ENCODE measurements at places on chromosomes 12 and 14. TPM values are rescaled to one million over a fixed set of nuclear protein-coding genes. Genes with fewer than 3 reads are reported as not detected.

DNA sequence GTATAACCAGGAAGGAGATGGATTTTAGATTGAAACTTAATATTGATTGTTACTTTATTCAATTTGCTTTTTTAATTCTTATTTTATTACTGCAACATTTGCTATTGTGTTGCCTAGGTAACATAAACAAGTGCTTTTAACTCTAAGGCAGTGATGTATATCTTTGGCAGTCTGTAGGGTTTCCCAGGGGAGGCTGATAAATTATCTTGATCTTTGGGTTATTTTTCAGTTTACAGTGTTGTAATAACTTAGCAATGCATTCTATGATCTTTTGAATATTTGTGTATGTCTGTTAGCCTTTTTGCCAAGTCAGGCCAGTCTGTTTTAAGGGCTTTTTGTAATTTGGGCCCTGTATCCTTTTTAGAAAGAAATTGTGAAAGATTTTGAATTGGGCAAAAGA, 7.8 kb upstream of the DTD2 start:
- no peak for DNase-seq

GRCh38 chr12:2691345-2692071, 103.3 kb upstream of the FKBP4 start:
- no peak for DNase-seq

GRCh38 chr14:87830443-87831096, 162.4 kb downstream of the GALC start:
- DNase-seq, result no peak

GRCh38 chr12:27424631-27425230, 21.8 kb upstream of the SMCO2 start:
- DNase-seq, result no peak

GRCh38 chr12:10705655-10706054, 17.5 kb downstream of the YBX3 start:
- no peak for DNase-seq

DNA sequence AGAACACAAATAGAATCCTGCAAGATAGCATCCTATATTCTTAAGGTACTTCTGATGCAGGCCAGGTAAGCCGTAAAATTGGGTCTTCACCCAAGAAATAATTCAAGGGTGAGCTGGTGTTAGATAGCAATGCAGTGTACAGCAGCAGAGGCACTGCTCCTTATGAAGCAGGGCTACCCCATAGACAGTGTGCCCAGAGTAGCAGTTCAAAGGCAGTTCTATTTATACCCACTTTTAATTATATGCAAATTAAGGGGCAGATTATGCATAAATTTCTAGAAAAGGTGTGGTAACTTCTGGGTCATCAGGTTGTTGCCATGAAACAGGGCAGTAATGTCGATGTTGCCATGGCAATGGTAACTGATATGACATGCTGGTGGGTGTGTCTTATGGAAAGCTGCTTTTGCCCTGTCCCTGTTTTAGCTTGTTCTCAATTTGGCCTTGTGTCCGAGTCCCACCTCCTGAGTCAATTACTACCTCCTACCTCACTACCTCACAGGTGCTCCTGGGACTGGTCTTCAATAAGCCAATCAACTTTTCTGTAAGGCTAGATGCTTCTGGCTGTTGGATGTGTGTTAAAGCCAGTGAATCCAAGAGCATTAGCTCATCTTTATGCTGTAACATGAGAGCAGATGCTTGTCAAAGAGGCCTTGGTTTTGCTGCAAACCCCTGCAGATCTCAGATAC, 61.0 kb downstream of the PPM1A start:
- DNase-seq, result no peak

GRCh38 chr14:70857496-70857890, 48.2 kb upstream of the MAP3K9 start:
- DNase-seq, result no peak

GRCh38 chr14:23365732-23366425, 907 bp upstream of the EFS start:
- DNase-seq, result peak; percentile 88

DNA sequence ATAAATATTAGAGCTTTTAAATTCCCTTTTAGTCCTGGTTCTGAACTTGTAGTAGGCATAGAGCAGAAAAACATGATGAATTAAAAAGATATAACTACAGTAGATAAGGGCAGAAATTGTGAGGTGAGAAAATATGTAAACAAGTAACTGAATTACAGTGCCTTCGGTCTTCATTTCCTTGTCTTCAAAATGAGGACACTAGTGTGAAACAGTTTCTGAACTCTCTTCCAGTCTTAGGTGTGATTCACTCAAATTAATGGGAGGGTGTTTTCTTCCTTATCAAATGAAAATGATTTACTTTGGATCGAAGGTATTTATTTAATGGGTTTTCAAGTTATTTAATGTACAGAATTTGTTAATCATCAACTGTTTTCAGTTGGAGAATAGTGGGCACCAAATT, 1.5 kb downstream of the FGD4 start:
- no peak for DNase-seq

- no peak for DNase-seq
These were observed 242.7 kb downstream of the ATXN7L3B start for GRCh38 chr12:74780182-74780849.

- DNase-seq, result no peak
These were observed 694.3 kb upstream of the MGAT4C start for GRCh38 chr12:86950444-86950843.

GRCh38 chr14:70416338-70416724, 559 bp downstream of the SYNJ2BP start:
- no peak for DNase-seq

- DNase-seq, result no peak
These were observed 48.7 kb downstream of the ST8SIA1 start for GRCh38 chr12:22285846-22286245.

DNA sequence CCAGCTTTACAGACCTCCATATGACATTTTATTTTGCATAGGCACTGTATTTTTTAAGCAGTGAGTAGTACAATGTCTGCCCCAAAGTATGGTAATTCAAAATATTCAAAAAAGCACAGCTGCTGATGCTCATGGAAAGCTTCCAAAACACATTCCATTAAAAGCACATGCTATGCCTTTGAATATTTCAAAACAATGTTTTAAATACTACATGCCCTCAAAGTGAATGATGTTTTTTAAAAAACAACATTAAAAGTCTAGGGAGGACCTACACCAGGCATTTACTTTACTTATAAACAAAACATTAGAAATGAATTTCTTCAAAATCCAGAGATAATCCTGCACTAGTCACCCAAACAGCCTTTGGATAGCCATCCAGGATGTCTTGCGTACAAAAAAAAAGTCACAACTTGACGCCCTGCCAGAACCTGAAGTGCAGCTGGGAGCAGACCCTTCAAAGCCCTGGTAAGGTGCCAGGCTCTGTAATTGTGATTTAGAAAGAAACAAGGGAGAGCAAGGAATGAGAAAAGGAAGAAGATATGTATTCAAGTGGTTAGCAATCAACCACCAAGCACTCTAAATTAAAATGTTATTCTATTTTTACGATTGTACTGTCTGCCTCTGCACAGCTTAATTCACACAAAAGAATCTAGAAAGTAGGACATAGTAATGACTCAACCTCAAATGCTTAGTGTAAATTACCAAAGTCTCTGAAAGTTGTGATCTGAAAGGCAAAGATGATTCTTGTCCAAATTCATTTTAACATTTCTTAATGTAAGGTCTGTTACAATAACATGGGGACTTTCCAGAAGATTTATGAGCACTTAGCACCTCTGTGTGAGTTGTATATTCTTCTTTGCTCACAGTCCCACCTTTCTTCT, 31.9 kb downstream of the CEP83 start:
- peak; percentile 40 for DNase-seq

GRCh38 chr12:80941916-80942315, 4.2 kb upstream of the LIN7A start:
- no peak for DNase-seq

DNA sequence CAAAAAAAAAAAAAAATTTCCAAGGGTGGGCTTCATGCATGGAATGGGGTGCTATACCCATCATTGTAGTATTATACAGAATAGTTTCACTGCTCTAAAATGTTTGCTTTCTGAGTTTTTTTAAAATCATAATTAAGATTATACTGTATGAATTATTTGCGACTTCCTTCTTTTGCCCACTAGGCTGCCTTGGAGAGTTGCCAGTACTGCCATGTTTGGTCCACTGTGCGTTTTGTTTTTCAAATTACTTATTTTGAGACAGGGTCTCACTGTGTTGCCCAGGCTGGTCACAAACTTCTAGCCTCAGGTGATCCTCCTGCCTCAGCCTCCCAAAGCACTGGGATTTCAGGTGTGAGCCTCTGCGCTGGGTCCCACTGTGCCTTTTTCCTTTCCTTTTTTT, 19.9 kb downstream of the PLBD2 start:
- DNase-seq, result no peak

- DNase-seq, result no peak
These were observed 9.6 kb downstream of the TSPAN9 start for GRCh38 chr12:3086729-3087323.

DNA sequence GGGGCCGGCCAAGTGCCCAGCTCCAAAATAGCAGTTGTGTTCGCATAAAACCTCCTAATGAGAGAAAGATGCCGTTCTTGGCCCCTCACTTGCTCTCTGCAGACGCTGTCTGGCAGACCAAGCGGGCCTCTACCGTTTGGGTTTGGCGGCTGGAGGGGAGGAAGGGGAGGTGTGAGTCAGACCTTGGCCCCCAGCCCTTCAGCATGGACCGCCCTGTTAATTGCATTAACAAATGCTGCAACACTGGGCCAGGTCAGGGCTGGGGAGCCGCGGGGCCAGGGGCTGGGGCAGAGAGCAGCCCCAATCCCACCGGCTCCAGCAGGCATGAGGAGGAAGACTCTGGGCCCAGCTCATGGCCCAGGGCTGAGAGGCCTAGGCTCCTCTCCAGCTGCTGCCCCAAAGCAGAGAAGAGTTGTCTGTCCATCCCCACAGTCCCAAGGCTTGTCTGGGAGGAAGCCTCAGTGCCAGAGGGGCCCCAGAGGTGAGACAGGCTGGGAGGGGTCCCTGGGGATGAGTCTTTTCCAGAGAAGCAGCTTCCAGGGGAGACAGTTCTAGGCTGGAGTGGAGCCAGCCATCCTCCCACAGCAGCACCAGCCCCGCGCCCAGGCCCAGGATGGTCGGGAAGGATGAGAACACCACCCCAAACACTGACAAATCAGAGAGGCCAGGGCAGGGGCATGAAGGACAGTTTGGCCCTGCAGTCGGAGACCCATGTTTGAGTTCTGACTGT, 16.9 kb downstream of the LTBP2 start:
- DNase-seq, result no peak

- DNase-seq, result no peak
These were observed 9.1 kb downstream of the GATC start for GRCh38 chr12:120455302-120455701.

DNA sequence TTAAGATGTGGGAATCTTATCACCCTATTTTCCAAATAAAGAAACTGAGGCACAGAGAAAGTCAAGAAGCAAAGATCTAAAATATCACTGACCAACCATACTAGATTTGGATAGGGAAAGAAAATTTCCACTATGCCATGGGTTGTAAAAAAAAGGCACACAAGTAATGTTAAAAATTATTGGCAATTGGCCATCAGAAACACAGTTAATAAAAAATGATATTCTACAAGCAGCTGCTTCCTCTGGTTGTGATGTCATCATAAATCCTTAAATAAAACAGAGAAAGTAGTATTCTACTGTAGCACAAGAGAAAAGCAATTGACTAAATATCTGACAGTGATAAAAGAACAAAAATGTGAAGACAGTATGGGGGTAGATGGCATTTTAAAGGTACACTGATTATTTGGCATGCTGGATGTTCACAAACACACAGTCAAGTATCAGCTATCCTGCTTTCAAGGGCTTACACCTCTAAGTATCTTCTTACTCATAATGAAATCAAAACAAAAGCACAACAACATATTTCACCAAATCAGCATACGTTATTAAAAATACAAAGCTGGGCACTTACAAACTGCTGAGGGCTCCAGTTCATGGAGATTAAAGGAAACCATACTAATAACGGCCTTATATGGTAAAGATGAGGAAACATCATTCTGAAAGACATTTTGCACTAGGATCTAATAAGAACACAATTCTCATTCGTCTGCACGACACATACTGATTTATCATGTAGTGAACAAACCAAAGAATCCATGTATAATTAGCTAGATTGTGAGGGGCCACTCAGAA, 45.7 kb downstream of the CORO1C start:
- no peak for DNase-seq

- no peak for DNase-seq
These were observed 354.3 kb upstream of the SFSWAP start for GRCh38 chr12:131356485-131357184.

E2F7 gene
- polyA plus RNA-seq, result 9.3 TPM

CACNA1C gene
- polyA plus RNA-seq, result 13.1 TPM

FSCB gene
- polyA plus RNA-seq, result not detected

TMEM132D gene
- 1.2 TPM for polyA plus RNA-seq

TPPP2 gene
- 3.6 TPM for polyA plus RNA-seq

MGP gene
- 48.3 TPM for polyA plus RNA-seq

GPR162 gene
- 35.6 TPM for polyA plus RNA-seq

CAPZA3 gene
- 0.52 TPM for polyA plus RNA-seq

KRT82 gene
- polyA plus RNA-seq, result not detected

MAGOHB gene
- 36.2 TPM for polyA plus RNA-seq

Data from left renal cortex interstitium (tissue), 4 donors.